ENCODE measurements at places on chromosomes 11 and 22.

DNA sequence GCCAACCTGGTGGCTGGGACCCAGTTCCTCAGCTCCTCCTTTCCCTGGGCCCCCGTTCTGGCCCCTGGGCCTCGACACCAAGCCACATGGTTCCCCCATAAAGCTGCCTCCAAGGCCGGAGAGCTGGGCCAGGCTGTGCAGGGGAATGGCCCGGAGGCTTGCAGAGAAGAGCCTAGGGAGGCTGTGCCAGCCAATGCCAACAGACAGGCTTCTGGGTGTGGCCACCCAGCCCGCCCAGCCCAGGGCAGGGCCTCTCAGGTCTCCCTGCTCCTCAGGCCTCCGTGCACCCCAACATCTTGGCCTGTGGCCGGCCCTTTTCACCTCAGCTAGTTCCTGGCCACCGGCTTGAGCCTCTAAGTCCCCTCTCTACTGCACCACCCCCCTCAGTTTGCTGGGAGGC lies 17.4 kb upstream of the FLRT1 start:
- DNase-seq, result no peak

GRCh38 chr11:13949876-13950275 lies 12.6 kb upstream of the SPON1 start:
- DNase-seq, result no peak

GRCh38 chr11:118842369-118842768 lies 41.3 kb upstream of the CXCR5 start:
- DNase-seq, result no peak

DNA sequence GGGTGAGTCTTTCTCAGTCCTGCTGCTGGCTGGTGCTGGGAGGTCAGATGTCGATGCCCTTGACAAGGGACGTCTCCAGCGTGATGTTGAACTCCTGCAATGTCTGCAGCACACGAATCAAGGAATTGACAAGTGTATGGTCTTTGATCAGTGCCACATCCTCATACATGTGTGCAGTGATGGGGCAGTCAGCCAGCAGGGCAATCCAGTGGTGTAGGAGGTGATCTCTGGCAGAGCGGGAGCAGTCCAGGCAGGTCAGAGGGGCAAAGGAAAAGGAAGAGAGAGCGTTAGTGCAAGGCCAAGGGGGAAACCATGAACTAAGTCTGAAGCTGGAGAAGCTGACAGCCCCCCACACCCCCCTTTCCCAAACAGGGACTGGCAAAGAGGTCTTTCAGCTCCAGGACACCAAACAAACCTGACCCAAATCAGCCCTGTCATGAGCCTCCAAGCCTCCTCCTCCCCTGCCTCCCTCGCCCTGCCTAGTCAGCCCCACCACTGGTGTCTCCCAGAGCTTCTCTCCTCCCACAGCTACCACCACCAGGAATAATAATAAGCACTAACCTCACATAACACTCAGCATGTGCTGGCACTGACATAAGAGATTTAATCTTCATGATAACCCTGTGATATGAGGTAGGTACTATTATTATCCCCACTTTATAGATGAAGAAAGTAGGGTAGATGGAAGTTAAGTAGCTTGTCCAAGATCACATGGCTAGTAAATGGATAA lies 48.4 kb upstream of the SCUBE2 start:
- no peak for DNase-seq

DNA sequence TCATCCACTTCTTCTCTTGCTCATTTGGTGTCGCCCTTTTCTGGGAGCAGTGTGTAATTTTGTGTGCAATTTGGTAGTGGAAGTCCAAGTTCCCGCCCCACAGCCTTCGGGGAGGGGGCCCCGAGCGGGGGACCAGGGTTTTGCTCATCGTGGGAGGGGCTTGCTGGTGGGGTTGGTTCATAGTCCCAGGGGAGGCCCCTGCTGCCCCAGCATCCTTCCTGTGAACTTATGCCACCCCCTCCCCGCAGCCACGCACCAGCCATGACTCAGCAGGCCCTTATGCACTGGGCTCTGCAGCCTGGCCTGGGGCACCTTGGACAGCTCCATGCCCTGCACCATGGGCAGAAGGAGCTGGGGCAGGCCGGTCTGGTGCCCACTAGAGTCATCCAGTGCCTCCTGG lies 1183.6 kb downstream of the BRD1 start:
- no peak for DNase-seq

- no peak for DNase-seq
Measured at GRCh38 chr11:127943763-127944162, 643.6 kb downstream of the ETS1 start.

GRCh38 chr11:120029321-120029720 lies 108.6 kb downstream of the TRIM29 start:
- DNase-seq, result no peak

DNA sequence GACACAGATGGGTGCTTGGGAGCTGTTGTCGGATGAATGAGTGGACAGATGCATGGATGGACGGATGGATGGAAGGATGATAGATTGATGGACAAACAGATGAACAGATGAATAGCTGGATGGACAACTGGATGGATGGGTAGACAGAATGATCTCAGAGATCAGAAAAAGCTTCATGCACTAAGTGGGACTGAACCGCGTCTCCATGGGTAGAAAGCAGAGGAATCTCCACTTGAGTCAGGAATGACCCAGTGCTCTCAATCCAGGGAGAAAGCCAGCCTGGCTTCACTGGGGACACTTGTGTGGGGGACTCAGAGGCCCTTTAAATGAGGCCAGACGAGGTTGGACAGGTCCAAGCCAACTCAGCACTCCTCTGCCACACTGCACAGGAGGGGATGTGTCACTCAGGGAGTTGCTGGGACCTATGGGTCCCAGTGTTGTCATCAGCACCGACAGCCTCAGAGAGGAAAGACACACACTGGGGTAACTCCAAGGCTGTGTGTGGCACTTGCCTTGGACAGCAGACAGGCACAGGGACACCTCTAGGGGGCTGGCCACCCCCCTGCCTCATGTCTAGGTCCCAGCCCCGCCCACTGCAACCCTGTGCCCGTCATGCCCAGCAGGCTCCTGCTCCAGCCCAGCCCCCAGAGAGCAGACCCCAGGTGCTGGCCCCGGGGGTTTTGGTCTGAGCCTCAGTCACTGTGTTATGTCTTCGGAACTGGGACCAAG lies 5.6 kb downstream of the IGLL5 start:
- no peak for DNase-seq

DNA sequence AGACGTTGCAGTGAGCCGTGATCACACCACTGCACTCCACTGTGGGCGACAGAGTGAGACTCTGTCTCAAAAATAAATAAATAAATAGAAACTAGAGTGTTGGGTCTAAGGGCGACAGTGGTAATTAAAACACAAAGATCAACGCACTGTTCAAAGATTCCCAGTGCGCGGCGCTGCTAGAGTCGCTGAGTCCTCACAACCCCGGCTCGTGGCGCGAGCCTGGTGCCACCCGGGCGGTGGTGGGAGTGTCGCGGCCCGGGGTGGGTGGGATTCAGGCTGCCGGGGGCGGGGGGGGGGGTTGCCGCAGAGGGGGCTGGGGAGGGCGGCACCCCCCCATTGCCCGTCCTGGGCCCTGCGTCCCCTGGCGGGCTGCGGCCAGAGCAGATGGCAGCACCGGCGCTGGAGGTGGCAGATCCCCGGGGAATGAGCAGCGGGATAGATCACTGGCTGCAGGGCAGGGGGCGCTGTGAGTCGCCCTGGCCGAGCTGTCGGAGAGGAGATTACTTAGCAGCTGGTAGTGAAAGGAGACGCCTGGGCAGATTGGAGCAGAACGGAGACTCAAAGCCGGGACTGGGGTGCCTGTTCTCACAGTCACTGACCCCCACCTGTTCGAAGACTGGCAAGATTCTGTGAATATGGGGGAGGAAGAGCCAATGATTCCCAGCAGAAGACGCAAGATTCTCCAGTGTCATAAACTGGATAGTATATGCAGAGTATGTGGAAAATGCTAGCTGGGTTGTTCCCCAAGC lies 30.2 kb upstream of the APOBEC3A start:
- DNase-seq, result peak; percentile 29

DNA sequence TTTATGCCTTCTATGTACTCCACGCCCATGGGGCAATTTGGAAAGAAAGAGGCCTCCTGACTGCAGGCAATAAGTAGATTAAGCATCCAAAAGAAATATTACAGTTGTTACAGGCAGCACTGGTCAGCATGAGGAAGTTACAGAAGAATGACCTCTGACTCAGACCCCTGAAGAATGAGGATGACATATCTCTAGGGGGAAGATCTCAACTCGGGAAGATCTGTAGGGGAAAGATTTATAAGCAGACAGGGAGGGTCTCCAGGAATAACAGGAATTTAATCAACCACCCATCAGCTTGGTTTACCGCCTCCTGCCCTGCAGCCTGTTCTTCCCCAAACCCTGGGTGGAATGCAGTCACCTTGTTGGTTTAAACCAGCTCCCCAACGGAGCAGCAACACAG lies 58.0 kb downstream of the RCN1 start:
- no peak for DNase-seq

DNA sequence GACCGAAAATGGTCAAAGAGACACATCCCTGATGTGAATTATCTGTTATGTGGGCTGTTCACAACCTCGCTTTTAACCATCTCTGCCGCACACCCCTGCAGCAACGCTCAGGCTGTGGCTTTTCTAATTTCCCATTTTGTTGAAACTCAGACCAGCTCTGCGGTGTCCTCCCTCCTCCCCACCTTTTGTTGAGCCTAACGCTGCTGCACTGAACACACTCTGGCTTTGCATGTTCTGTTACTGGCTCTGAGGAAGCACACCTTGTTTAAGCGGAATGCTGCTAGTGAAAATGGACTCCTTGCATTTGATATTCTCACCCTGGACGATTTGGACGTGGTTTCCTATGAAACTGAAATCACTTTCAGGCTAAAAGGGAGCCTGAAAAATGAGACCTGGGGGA lies 198.5 kb upstream of the MTNR1B start:
- DNase-seq, result no peak

GRCh38 chr11:64321533-64321932 lies 3.6 kb downstream of the PRDX5 start:
- no peak for DNase-seq

DNA sequence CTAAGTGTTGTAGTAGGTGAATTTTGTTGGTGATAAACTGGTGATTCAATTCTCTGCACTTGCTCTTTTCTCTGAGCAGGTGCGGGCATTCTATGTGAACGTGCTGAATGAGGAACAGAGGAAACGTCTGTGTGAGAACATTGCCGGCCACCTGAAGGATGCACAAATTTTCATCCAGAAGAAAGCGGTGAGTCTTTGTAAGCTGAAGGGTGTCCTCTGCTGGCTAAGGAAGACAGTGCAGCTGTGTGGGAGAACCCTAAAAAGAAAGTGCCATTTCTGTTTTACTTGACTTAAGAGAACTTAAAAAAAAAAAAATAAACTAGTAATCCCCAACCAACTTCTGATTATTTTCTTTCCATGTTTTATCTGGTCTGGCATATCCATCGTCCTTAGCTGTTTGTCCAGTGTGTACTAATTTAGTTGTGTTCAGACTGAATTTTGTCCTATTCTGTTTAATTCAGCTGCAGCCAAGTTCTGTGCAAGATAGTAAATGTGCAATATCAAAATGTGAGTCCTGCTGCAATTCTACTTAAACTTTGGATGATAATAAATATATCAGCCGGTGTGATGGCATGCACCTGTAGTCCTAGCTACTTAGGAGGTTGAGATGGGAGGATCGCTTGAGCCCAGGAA lies 29.6 kb downstream of the CAT start:
- peak; percentile 30 for DNase-seq

DNA sequence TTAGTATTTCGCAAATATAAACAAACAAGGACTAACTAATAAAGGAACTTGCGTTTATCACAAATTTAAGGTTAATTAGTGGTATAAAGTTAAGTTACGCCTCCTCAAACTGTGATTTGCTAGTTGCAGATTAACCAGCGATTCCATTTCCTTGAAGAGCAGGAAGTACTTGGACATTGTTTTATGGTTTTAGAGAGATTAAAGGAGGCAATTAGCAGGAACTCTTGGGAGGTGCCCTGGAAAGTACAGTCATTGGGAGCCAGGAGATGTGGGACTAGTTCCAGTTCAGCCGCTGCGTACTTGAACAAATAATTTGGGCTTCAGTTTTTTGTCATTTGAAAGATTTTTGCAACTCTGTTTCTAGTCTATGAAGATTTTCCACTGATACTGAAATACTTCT lies 3.3 kb downstream of the FAM118B start:
- DNase-seq, result no peak

DNA sequence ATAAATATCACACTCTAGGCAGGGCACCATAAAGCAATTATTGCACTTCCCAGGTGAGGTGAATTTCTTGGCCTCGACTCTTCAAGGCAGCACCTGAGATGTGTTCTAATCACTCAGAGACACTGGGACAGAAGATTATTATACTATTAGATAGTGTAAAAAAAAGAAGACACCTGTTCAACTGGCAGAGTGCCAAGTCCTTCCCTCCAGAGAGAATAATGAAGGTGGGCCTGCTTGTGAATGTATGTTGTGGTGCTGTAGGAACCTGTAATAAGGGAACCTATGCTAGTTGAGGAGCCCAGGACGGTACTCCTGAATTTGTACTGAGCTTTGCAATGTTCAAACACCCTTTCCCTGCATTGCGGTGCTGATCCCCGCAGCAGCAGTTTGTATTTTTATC lies 107.5 kb downstream of the NXPE2 start:
- no peak for DNase-seq

DNA sequence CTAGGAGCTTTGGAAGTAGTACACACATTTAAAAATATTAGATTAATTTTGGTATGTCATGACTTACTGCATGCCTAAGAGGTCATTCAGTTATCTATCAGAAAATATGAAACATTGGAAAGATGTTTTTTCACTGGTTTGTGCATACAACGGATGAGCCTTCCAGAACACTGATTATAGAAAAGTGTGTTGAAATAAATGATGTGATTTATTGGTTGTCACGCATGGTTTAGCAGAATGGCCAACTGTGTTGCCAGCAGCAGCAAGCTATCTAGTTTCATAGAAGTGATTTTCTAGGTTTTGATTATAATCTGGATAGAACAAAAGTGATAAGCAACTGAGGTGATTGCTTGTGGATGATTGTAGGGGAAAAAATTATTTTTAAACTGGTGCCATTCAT lies 53.6 kb downstream of the DDX10 start:
- no peak for DNase-seq

DNA sequence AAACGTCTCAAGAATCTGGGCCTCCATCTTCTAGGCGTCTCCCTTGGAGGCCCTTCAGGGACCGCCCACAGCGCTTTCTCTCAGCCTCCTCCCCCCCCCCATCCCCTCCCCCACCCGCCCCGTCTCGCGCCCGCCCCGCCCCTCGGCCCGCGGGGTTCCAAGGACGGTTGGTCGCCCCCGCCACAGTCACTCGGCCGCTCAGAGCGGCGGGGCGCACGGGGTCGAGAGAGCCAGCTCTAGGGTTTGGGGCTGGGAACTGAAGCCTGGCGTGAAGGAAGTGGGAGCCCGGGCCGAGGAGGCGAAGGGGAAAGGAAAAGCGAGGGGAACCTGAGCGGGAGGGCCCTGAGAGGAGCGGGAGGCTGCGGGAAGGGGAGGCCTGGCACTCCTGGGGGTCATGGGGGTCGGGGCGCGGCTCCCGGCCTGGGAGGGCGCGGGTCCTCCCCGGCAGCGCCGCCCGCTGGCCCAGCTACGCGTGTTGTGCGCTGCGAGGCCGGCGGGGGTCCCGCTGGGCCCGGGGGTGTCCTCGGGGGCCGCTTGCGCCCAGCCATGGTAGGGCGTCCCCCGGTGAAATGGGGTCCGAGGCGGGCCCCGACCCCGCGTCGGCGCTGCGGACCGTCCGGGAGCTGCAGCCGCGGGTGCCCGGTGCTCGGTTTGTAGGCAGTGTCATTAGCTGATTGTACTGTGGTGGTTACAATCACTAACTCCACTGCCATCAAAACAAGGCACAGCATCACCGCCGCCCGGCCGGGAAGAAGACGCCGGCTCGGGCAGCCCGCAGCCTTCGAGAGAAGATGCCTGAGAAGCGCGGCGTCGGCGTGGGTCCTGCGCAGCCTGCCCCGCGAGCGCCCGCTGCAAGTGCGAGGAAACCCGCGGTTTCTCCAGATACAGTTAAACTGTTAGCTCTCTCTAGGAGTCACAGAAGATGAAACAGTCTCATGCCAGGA lies at the start of gene BTG4:
TSS of gene BTG4 (minus strand) at position 91 of the 944 bp plus-strand sequence. CDS start 13,610 bp downstream, outside the sequence.
- DNase-seq, result no peak
